ENCODE measurements at places on chromosomes 4 and X.

GRCh38 chr4:48051078-48051477 lies 34.5 kb downstream of the NIPAL1 start:
- DNase-seq, result no peak

DNA sequence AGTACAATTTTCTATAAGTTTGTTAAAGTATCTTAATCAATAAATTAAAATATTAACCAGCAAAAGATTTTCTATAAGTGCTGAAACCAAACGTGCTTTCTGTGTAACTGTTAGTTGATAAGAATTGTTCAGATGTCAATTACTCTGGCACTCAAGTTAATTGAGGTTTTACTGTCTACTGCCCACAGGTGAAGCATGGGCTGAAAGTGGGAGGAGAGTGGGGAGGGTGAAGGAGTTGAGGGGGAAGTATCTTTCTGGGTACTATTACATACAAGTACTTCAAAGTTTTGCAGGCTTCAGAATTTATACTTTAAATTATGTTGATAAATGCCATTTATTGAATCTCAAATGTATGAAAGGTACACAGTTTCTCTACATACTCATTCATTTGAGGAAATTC lies 19.1 kb upstream of the CXCL3 start:
- no peak for DNase-seq

DNA sequence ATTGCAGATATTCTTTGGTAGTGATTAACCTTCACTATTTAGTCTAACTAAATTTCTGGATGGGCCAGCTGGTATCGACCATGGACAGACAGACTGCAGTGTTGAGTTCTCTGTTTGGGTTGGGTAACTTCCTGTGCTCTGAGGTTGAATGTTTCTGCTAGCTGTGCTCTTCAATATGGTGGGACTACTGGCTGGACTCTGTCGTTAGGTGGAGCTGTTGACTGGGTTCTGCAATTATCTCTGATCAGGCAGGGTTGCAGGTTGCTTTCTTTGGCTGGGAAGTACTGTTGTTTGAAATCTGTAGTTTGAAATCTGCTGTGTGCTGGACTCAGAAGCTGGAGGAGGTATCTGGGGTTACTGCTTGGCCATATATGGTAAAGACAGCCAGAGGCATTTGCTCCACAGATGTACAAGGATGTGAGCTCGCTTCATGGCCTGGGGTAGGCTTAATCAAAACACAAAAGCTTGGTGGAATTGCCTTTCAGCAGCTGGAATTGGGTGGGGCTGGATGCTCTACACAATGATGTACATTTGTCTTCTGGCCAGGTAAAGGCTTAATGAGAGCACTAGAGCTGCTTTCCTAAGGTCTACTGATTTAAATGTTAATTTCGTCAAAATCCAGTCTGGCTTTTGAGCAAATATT lies 1472.0 kb downstream of the FAM133A start:
- DNase-seq, result no peak

GRCh38 chr4:123833171-123833643 lies 436.6 kb downstream of the SPRY1 start:
- DNase-seq, result no peak

DNA sequence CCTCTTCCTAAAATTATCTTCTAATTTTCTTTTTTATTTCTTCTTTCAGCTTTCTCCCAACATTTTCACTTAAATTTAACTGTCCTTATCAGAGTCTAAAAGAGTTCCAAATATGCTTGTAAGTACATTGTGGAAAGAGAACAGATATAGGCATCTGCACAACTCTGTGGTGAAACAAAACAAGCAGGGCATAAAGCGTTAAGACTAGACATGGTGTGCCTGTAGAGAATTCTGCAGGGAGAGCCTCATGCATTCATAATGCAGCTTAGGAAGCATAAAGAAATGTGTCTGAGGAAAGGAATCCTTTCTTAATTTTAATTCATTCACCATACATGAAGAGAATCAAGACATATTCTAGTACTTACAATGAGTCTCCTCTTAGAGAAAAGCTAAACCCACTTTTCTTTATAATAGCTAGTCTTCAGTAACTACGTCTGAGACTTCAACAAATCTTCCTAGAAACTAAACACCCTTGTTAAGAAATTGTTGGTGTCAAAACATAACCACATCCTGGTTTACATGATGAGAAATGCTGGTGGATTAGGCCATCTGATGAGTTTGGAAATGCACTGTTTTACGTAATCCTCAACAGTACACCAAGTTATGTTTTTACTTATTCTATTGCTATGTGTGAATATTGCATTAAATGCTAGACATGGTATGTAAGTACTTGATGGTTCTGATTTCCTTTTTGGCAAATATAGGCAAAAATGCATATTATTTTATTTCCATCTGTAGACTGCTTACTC lies 307.8 kb upstream of the GIMD1 start:
- no peak for DNase-seq
